ENCODE measurements at places on chromosomes 2 and 18.

GRCh38 chr2:11399438-11399762 is 55.0 kb upstream of the ROCK2 start:
- DNase-seq, result no peak

- DNase-seq, result peak; percentile 65
Measured at GRCh38 chr18:79853993-79854364, 56.2 kb downstream of the KCNG2 start.

DNA sequence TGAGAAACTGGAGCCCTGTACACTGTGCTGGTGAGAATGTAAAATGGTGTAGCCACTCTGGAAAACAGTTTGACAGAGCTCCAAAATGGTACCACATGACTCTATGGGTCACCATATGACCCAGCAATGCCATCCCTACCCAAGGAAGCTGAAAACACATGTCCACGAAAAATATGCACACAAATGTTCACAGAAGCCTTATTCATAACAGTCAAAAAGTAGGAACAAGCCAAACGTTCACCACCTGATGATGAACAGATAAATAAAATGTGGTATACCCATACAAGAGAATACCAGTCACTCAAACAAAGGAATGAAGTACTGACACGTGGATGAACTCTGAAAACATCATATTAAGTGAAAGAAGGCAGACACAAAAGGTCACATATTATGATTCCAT is 4.6 kb downstream of the AFG3L2 start:
- DNase-seq, result no peak

- DNase-seq, result no peak
Measured at GRCh38 chr2:67922080-67922785, 140.6 kb downstream of the C1D start.

- no peak for DNase-seq
Measured at GRCh38 chr2:38185012-38185491, 109.1 kb upstream of the CYP1B1 start.

DNA sequence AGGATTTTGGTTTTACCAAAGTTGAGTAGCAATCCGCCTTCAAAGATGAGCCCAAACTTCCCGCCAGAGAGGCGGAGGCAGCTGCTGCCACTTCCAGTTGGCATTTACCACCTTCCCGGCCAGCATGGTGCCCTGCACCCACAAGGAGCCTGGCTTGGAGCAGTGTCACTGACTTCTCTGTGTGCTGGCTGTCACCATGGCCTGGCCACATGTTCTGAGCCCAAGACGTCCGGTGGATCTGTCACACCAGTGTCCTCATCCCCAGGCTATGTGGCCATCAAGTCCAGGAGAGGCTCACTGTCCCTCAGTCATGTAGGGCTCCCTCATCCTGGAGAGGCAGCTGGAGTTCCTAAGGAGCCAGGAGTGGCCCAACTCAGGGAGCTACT is 100.6 kb downstream of the ACKR3 start:
- peak; percentile 64 for DNase-seq

DNA sequence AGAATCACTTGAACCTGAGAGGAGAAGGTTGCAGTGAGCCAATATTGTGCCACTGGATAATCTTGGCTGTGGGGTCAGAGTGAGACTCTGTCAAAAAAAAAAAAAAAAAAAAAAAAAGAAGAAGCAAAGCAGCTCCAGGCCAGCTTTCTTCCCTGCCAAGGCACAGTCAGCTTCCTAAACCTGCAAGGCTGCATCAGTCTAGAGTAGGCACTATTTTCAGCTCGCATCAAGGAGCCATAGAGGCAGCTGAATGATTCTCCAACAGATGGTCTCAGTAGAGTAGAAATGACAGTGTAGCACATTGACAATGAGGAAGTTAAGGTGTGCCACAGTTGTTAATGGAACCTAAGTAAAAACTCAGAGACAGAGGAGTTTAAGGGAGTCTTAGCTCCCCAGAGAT is 35.6 kb downstream of the BMP10 start:
- DNase-seq, result no peak

- DNase-seq, result no peak
Measured at GRCh38 chr2:229849073-229849472, 72.7 kb downstream of the TRIP12 start.

DNA sequence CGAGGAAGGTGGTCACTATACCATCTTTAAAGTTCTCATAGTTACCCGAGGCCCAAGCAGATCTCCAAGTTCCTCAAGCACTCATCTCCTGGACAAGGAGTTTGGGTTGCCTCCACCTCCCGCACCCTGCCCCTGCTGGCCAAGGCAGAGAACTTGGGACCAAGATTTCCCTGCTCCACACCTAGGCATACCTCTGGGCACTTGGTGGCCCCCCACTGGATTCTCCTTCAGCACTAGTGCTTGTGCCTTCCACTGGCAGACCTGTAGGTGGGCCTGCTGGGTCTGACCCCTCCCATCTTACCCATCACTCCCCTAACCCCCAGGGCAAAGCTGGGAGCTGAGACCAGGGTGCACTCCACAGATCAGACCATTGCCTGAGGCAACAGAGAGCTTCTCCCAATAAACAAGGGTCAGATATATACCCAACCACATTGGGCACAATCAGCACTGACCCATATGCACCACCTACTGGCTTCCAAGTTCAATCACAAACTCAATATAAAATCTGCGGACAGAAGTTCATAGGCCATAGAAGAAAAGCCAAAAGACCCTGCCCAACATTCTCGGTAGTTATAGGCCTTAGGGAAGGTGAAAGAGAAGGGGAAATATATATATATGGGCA is 244.2 kb downstream of the EXOC6B start:
- no peak for DNase-seq

Data from suprapubic skin (tissue), 4 donors.